ENCODE measurements at places on chromosomes 2 and 18. TPM values are rescaled to one million over a fixed set of nuclear protein-coding genes. Genes with fewer than 3 reads are reported as not detected.
A peak's percentile ranks its signal among the peaks of the same experiment; 100 is the strongest.

DNA sequence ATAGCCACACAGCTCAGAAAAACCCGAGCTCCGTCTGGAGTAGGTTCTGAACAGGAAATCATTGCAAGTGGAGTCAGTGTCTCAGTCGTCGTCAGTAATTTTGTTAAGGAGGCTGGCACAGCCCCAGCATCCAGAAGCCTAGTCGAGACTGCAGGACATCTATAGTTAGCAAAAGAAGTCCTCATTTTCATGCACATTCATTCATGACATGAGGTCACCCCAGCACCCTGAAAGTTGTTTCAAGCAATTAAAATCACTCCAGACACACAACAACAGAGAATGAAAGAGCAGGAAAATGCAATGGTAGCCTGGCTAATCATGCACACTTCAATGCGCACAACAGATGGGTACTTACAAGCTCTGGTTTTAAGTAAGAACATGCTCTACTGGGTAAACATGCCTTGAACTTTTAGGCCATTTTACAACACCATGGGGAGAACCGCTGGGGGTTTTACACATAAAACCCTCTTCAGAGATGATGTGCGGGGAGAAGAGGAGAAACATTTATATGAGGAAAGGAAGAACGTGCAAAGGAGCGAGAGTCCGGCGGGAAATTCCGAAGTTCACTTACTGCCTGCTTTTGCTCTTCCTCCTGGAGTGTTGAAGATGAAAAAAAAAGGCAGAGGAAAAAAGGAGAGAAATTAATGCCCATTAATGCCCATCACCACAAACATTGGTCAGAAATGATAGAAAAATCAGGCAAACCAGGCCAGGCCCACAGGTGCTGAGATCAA is 77.4 kb upstream of the DNMT3A start:
- peaks cover 18% of the 10 kb centered on the region for H3K36me3 ChIP-seq
- no peak overlapping the region for H3K27ac ChIP-seq
- no peak overlapping the region for H3K4me3 ChIP-seq
- DNase-seq, result no peak

- no peaks in the 10 kb centered on the region for H3K4me1 ChIP-seq
- H3K36me3 ChIP-seq, result no peaks in the 10 kb centered on the region
- H3K27me3 ChIP-seq, result peaks cover 9% of the 10 kb centered on the region
- H3K4me3 ChIP-seq, result no peak overlapping the region
Measured at GRCh38 chr2:165009466-165009865, 54.1 kb upstream of the SLC38A11 start.

DNA sequence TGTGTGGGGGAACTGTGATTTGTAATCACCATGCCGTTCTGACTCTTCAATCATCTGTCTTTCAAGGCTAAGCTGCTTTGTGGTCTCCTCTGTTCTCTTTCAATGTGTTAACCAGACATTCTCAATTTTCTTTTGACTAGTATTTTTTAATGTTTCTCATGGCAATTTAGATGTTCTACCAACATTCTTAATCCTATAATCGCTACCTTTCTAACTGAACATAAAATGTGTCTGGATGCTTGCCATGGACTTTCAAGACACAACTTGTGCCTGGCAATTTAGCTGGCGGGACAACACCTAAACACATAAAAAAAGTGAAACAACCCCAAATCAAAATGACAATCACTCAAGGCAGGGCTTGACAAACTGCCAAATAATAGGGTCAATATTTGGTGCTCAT is 135.0 kb upstream of the ACKR3 start:
- no peak overlapping the region for H3K27ac ChIP-seq
- no peaks in the 10 kb centered on the region for H3K36me3 ChIP-seq
- H3K4me1 ChIP-seq, result no peaks in the 10 kb centered on the region

The RAB6C gene
- not detected for total RNA-seq

The GPR45 gene
- total RNA-seq, result not detected

The UGT1A10 gene
- not detected for total RNA-seq

DNA sequence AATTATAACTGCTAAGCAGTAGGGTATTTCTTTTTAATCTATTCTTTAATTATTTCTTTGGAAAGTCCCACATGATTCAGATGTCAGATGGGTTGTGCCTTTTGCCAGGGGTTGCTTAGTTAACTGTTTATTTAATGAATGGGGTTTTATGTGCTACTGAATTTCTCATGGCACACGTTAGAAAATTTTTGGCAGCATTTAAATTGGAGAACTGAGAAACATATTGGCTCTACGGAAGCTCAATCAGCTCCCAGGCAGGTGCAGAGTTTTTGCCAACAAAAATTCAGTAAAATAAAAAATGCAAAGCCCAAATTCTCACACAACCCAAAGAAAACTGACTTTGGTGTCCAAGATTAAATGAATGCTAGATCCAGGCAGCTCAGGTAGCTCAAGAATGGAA is 467.2 kb downstream of the NRXN1 start:
- H3K4me3 ChIP-seq, result no peak overlapping the region
- H3K27me3 ChIP-seq, result no peaks in the 10 kb centered on the region
- H3K4me1 ChIP-seq, result no peaks in the 10 kb centered on the region
- no peak overlapping the region for H3K27ac ChIP-seq
- DNase-seq, result no peak

The MRPL19 gene
- total RNA-seq, result 72.4 TPM

DNA sequence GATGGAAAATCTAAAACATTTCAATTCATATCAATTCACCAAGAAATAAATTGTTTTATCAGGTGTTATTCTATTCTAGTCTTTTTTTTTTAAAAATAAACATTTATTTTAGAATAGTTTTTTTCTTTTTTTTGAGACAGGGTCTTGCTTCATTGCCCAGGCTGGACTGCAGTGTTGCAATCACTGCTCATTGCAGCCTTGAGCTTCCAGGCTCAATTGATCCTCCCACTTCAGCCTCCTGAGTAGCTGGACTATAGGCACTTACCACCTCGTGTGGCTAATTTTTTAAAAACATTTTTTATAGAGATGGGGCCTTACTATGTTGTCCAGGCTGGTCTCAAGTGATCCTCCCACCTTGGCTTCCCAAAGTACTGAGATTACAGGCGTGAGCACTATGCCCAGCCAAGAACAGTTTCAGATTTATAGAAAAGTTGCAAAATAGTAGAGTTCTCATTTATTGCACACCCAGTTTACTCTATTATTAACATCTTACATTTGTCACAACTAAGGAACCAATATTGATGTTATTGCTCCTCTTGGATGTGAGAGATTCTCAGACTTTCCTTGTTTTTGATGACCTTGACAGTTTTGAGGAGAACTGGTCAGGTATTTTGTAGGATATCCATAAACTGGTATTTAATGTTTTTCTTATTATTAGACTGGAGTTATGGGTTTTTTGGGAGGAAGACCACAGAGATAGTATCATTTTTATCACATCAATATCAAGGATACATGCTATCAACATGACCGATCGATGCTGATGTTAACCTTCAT is 29.9 kb downstream of the PDE6D start:
- no peak overlapping the region for H3K27ac ChIP-seq
- no peaks in the 10 kb centered on the region for H3K27me3 ChIP-seq
- DNase-seq, result no peak
- H3K4me3 ChIP-seq, result no peak overlapping the region
- H3K36me3 ChIP-seq, result no peaks in the 10 kb centered on the region
- H3K4me1 ChIP-seq, result no peaks in the 10 kb centered on the region

The SCN7A gene
- not detected for total RNA-seq

DNA sequence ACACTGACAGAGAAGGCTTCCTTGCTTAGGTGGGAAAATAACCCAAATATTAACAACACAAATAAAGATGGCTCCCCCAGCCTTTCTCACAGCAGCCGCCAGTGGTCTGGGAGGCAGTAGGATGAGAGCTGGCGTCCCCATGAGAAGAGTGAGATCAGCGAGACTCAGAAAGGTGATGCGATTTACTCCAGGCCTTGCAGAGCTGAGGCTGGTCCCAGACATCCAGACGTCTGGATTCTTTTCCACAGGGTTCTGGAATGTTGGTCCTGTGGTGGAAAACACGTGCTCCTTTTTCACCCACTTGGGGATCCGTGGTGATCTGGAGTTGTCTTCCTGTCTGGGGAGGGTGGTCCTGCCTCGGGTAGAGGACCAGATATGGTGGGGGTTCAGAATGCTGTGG is 190.6 kb downstream of the CTIF start:
- no peak overlapping the region for H3K4me3 ChIP-seq
- no peak overlapping the region for H3K27ac ChIP-seq
- no peaks in the 10 kb centered on the region for H3K4me1 ChIP-seq
- H3K27me3 ChIP-seq, result no peaks in the 10 kb centered on the region
- no peak for DNase-seq

DNA sequence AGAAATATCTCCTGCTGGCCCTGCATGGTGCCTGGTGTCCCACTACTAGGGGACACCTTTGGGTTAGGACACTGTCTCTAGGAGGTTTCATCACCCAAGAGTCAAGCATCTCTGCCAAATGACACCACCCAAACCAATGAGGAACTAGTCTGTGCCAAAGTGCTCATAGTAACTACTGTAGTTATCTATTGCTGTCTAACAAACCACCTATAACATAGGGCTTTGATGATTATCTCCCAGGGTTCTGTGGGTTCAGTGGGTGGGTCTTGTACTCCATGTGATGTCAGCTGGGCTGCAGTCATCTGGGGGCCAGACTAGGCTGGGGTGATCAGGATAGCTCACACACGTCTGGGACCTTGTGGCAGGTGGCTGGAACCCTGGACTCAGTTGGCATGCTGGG is 59.8 kb downstream of the EPAS1 start:
- H3K4me3 ChIP-seq, result no peak overlapping the region
- H3K27me3 ChIP-seq, result no peaks in the 10 kb centered on the region
- no peak overlapping the region for H3K27ac ChIP-seq
- H3K4me1 ChIP-seq, result peaks cover 42% of the 10 kb centered on the region
- DNase-seq, result no peak

The TCF23 gene
- total RNA-seq, result 0.02 TPM

GRCh38 chr2:65378290-65378689 is 54.1 kb downstream of the SPRED2 start:
- H3K4me3 ChIP-seq, result no peak overlapping the region
- H3K27me3 ChIP-seq, result peaks cover 14% of the 10 kb centered on the region
- no peak for DNase-seq
- peaks cover 34% of the 10 kb centered on the region for H3K4me1 ChIP-seq
- no peak overlapping the region for H3K27ac ChIP-seq

GRCh38 chr2:142112757-142113221 is 18.0 kb downstream of the LRP1B start:
- H3K27ac ChIP-seq, result no peak overlapping the region
- H3K27me3 ChIP-seq, result no peaks in the 10 kb centered on the region
- no peaks in the 10 kb centered on the region for H3K4me1 ChIP-seq
- no peaks in the 10 kb centered on the region for H3K36me3 ChIP-seq
- DNase-seq, result no peak

- no peaks in the 10 kb centered on the region for H3K27me3 ChIP-seq
- H3K4me1 ChIP-seq, result peaks cover 6% of the 10 kb centered on the region
- peak overlapping the region; percentile 70 for H3K27ac ChIP-seq
- H3K4me3 ChIP-seq, result no peak overlapping the region
Measured at GRCh38 chr2:219285894-219286425, 6.8 kb downstream of the DNAJB2 start.

- H3K27me3 ChIP-seq, result peaks cover 1% of the 10 kb centered on the region
- no peak overlapping the region for H3K27ac ChIP-seq
- no peaks in the 10 kb centered on the region for H3K4me1 ChIP-seq
- no peak overlapping the region for H3K4me3 ChIP-seq
Measured at GRCh38 chr2:218091746-218092145, 22.7 kb downstream of the RUFY4 start.

GRCh38 chr18:30652387-30652786 is 390.2 kb downstream of the DSC3 start:
- no peak for DNase-seq
- no peaks in the 10 kb centered on the region for H3K36me3 ChIP-seq
- no peak overlapping the region for H3K27ac ChIP-seq
- H3K27me3 ChIP-seq, result no peaks in the 10 kb centered on the region
- no peaks in the 10 kb centered on the region for H3K4me1 ChIP-seq
- H3K4me3 ChIP-seq, result no peak overlapping the region

DNA sequence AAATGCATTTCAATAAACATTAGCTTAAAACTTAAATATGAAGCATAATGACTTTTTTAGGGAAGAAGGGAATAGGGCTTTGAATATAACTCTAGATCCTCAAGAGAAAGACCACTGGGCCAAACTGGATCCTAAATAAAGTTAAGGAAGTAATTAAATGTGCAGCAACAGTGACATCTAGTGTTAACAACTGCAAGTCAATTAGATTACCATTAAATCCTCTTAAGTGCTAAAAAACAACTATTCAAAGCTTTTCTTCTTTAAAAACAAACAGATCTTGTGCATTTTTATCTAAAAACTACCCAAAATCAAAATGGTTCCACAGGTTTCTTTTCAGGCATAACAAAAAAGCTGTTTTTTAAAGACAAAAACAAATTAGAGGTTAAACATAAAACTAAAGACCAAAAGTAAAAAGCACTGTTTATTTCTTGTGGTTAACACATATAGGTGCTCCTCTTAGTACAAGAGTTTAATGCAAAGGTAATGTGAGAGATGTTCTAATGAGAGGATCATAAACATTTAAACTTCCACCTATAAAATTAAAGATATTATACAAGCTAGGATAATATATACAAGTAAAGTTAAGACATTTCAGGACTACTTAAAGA is 111.4 kb downstream of the THADA start:
- H3K27me3 ChIP-seq, result no peaks in the 10 kb centered on the region
- H3K27ac ChIP-seq, result no peak overlapping the region
- H3K4me1 ChIP-seq, result peaks cover 2% of the 10 kb centered on the region
- peaks cover 8% of the 10 kb centered on the region for H3K36me3 ChIP-seq
- H3K4me3 ChIP-seq, result no peak overlapping the region

GRCh38 chr2:134190807-134191203 is 63.1 kb upstream of the MGAT5 start:
- H3K4me3 ChIP-seq, result no peak overlapping the region
- H3K27ac ChIP-seq, result no peak overlapping the region
- peaks cover 18% of the 10 kb centered on the region for H3K36me3 ChIP-seq
- DNase-seq, result no peak
- peaks cover 65% of the 10 kb centered on the region for H3K4me1 ChIP-seq

- DNase-seq, result no peak
- H3K4me3 ChIP-seq, result no peak overlapping the region
- no peaks in the 10 kb centered on the region for H3K4me1 ChIP-seq
- peaks cover 2% of the 10 kb centered on the region for H3K36me3 ChIP-seq
Measured at GRCh38 chr2:1269812-1270211, 143.5 kb upstream of the TPO start.

- H3K4me1 ChIP-seq, result no peaks in the 10 kb centered on the region
- H3K4me3 ChIP-seq, result no peak overlapping the region
- peaks cover 2% of the 10 kb centered on the region for H3K27me3 ChIP-seq
Measured at GRCh38 chr18:11289248-11289647, 139.9 kb upstream of the PIEZO2 start.

GRCh38 chr18:38329145-38329544 is 763.5 kb upstream of the CELF4 start:
- no peak for DNase-seq
- no peak overlapping the region for H3K27ac ChIP-seq
- H3K36me3 ChIP-seq, result no peaks in the 10 kb centered on the region
- no peaks in the 10 kb centered on the region for H3K27me3 ChIP-seq
- H3K4me3 ChIP-seq, result no peak overlapping the region

DNA sequence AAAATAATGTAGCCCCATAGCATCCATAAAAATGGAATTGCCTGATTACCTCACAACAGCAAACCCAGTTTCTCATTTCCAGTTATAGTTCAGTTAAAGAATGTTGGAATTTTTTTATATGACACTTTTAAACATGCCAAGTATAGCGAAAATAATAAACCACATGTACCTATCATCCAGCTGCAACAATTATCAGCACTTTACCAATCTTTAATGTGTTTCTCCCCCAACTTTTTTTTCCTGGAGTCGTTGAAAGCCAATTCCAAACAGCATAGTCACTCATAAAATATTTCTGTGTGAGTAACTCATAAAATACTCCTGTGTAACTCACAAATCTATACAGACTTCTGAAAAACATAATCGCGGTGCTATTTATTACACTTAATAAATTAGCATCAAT is 38.1 kb downstream of the SMAD4 start:
- H3K4me3 ChIP-seq, result no peak overlapping the region
- H3K36me3 ChIP-seq, result peaks cover 36% of the 10 kb centered on the region
- no peak overlapping the region for H3K27ac ChIP-seq
- no peaks in the 10 kb centered on the region for H3K27me3 ChIP-seq

The MYO5B gene
- 0.18 TPM for total RNA-seq
